SJSA1 (cell line): ENCODE measurements at places on chromosomes 5 and 9. TPM values are rescaled to one million over a fixed set of nuclear protein-coding genes. Genes with fewer than 3 reads are reported as not detected.

ST8SIA4 gene
- total RNA-seq: not detected in 2 replicates

BOD1 gene
- total RNA-seq: 112 and 128 TPM in 2 replicates

DNA sequence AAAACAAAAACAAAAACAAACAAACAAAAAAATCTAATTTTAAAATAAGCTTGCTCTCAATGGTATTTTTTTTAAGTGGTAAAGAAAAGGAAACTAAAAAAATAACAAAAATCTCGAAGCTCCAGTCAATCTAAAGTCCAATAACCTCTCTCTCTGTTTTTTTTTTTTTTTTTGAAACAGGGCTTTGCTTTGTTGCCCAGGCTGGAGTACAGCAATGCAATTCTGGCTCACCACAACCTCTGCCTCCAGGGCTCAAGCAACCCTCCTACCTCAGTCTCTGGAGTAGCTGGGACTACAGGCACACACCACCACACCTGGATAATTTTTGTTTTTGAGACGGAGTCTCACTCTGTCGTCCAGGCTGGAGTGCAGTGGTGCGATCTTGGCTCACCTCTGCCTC is 25.9 kb upstream of the GLDC start:
- no peak for DNase-seq

BAAT gene
- not detected in 2 replicates for total RNA-seq

- DNase-seq: no peak
Measured at GRCh38 chr5:50415912-50416311, 25.2 kb downstream of the EMB start.

DNA sequence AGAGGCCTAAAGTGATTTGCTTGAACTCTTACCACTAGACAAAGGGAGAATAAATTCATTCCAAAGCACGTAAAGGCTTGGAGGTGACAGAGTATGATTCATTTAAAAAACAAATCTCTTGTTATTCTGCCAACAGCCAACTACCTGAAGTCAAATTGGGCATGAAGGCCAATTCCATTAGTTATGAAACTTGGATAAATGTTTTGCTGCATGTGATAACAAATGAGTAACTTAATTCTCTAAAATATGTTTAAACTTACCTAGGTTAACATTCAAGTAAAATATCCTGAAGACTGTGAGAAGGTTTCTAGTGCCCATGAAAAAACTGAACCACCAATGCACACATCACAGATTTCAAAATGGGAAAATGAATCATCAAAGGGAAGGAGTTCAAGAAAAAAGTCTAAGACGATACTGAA is 120.1 kb upstream of the TSLP start:
- DNase-seq: no peak

PROB1 gene
- 0.25 and 0.58 TPM in 2 replicates for total RNA-seq

- peak; percentile 78 for DNase-seq
Measured at GRCh38 chr5:125412561-125413495, 666.4 kb upstream of the ZNF608 start.

DNA sequence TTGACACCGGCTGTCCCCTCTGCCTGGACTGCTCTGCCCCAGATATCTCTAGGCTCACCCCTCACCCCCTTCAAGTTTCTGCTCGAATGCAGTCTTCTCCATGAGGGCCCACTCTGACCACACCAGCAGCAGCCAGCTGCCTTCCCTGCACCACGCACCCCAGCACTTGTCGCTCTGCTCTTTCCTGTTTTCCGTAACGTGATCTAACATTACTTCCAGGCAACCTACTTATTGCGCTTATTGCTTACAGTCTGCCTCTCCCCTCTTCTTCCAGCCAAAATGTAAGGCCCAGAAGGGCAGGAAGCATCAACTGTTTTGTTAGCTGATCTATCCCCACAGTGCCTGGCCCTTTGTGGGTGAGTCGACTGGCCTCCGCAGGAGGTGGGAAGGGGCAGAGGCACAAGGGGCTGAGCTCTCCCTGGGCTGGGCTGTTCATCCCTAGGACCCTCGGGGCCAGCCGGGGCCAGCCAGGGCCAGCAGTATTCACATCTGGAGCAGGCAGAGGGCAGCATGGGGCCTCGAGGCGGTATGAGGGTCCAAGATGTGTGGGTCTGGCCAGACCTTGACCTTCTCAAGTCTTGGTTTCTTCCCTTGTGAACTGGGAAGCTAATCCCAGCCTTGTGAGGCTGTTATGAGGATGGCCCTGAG is 11.6 kb upstream of the DBN1 start:
- no peak for DNase-seq

SERINC5 gene
- 3.0 and 7.0 TPM in 2 replicates for total RNA-seq

FBN2 gene
- total RNA-seq: 16.1 and 18.5 TPM in 2 replicates

DNA sequence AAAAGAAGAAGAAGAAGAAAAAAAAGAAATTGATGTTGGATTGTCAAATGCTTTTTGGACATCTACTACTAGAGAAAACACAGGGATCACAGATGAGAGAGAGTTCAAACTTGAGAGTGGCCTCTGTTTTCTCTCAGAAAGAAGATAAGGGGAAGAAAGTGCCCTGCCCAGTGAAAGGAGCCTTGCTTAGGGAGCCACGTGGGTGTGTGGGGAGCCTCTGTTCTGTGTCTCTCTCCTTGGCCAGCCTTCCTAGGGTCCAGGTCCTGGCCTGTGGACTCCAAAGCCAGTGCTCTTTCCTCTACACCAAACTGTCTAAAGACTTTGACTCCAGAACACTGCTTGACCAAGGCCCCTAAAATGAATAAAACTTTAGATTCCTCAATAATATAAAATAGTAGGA is 22.0 kb upstream of the COL15A1 start:
- no peak for DNase-seq

DNA sequence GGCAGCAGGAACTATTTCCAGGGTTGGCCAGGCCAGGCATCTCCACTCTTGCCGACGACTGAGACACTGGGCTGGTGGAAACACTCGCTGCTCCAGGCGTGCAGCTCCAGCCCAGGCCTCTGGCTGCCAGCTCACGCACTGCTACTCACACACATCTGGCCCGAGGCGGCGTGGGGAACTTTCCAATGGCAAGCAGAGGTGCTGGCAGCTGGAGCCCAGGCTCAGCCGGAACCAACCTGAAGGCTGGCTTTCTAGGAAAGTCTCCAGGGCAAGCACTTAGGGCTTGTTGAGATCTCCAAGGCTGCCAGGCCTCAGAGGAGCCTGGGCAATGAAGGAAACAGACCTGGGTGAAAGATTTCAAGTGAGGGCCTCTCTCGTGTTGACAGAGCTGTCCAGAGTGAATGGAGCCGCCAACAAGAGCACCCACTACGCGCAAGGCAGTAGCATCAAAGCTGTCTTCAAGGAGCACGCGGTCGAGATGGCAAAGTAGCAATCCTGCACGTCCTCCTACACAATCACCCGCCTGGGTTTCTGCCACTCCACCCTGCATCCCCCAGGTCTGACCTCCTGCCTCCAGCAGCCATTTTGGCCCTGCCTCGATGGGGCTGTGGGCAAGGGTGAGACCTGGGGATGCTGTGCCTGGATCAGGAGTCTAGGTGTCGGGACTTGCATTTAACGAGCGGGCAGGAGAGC is 14.4 kb downstream of the SH3PXD2B start:
- DNase-seq: no peak

GRCh38 chr9:134605966-134606357 is 35.6 kb upstream of the COL5A1 start:
- no peak for DNase-seq

LECT2 gene
- total RNA-seq: not detected in 2 replicates

- no peak for DNase-seq
Measured at GRCh38 chr9:76729980-76730737, 34.1 kb upstream of the PCA3 start.

PCDHGB1 gene
- total RNA-seq: 0.79 TPM in 1 of 2 replicates, not detected in the other

DNA sequence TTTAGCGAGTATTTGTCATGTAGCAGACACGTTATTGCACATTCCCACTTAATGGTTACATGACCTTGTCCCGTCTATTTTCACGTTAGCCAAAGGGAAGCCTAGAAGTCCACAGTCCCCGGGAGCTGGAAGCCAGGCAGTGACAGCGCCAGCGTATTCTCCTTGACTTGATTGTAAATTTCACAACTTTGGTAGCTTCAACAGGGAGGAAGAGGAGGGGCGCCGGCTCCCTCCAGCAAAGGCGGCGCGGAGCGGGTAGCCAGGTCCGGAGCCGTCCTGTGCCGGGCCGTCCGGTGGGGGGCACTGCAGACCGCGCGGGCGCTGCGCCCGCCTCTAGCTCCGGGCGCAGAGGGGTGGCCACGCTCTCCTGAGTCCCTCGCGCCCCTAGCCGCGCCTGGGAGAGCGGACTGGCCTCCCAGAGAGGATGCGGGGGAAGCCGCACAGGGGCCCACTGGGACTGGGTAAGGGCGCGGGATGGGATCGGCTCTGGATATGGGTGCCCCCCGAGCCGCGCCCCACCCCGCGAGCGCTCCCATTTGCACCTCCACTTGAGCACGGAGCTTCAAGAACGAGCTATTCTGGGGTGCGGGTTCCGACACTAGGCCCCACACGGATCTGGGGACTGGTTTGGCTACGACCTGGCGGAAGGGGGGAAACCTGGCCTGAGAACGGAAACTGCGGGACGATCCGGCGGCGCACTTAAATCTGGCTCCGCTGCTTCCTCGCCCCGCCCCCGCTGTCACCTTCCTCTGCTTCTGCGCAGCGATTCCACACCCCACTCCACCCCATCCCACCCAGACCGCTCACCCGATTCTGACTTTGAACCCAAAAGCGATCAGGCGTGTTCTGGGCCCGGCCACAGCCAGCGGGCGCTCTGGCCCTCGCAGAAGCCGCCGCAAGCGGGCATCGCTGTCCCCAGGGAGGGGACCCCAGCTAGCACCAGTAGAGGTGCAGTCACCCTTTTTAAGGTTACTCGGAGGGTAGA is 23.8 kb downstream of the KLF4 start:
- no peak for DNase-seq

- peak; percentile 51 for DNase-seq
Measured at GRCh38 chr9:33782395-33783152, 12.8 kb upstream of the PRSS3 start.

- DNase-seq: peak; percentile 49
Measured at GRCh38 chr5:147216552-147217154, 18.2 kb upstream of the STK32A start.

IFNK gene
- total RNA-seq: not detected in 2 replicates

DNA sequence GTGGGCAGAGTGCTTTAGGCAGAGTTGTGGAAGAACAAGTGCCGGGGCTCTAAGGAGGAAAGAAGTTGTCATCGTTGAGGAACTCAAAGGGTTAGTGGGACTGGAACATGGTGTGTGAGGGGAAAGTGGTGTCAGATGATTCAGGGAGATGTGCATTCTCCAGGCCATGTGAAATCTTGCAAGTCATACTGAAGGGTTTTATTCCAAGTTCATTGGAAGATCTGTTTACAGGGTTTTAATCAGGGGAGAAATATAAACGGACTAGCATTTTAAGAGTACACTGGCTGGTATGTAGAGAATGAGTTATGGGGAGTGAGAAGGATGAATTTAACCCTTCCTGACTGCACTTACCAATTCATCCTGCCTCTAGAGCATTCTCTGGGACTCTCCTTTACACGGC is 49.3 kb downstream of the NR2F1 start:
- DNase-seq: no peak

DNA sequence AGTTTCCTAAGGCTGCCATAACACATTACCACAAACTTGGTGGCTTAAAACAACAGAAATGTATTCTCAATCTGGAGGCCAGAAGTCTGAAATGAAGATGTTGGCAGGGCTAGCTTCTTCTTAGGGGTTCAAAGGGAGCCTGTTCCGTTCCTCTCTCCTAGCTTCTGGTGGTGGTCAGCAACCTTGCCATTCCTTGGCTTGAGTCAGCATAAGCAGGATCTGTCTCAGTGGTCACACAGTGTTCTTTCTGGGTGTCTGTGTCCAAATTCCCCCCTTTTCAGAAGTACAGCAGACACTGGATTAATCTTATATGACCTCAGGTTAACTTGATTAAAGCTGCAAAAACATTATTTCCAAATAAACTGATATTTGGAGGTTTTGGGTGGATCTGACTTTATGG is 2.1 kb upstream of the OSMR start:
- DNase-seq: no peak

DNA sequence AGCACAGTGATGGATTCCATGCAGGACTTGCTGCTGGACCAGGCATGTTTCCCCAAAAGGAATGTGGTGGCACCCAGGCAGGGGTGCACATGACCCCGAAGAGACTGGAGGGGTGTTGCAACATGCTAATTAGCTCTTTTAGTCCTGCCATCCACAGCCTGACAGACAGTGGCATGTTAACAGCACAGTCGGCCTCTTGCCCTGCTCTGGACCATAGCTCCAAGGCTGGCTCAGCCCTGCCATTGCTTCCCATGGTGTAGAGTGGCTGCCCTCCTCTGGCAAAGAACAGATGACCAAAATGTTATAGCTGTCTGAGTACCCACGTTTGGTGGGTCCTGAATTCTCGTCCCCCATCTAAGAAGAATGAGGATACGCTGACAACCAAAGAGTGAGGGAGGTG is 736.4 kb upstream of the PTPRD start:
- DNase-seq: no peak

MFAP3 gene
- 42.9 and 87.4 TPM in 2 replicates for total RNA-seq

- no peak for DNase-seq
Measured at GRCh38 chr5:113950186-113950585, 411.7 kb upstream of the KCNN2 start.

GRCh38 chr9:136303066-136303824 is 649 bp downstream of the CCDC187 start:
- no peak for DNase-seq

PCDHGA9 gene
- total RNA-seq: 0.55 TPM in 1 of 2 replicates, not detected in the other

- no peak for DNase-seq
Measured at GRCh38 chr9:5639816-5640215, 10.9 kb downstream of the RIC1 start.

GRCh38 chr5:176629853-176630680 is at the start of the genes EIF4E1B and SNCB:
EIF4E1B (plus strand) TSS chr5:176630675; CDS start chr5:176642788, 12,113 bp downstream.
SNCB (minus strand) TSS chr5:176630534; CDS start chr5:176629654, 880 bp downstream.
- no peak for DNase-seq

- DNase-seq: no peak
Measured at GRCh38 chr5:11734369-11734768, 169.9 kb downstream of the CTNND2 start.

GIN1 gene
- total RNA-seq: 6.6 and 12.4 TPM in 2 replicates

DNA sequence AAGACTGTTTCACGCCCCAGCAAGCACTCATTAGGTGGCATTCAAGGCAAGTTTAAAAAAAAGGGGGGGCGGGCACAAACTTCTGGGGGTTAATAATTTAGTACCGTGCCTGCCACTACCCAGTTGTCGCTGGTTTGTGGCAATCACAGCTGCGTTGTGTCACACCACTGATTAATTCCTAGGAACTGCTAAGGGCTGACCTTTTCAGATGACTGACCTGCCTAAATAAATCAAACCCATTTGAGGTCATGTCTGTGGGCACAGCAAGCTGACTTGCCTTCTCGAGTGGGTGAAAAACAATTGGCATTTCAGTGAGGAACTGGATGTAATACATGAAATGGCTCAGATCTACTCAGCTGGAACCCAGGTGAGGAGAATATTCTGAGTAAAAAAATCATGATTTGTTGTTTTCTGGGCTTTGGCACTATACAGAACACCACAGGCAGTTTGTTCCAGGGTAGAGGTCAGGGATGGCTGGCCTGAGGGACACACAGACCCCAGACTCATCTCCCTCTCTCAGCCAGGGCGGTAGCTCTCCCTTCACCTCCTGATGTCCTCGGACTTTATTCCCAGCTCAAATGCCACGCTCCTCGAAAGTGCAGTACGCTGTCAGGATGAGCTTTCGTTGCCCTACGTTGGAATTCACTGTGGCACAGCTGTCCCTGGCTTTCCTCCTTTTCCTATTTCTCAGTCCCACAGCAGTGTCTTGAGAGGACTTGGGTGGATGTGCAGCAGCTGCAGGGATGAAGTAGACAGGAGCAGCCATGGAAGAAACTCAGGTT is 15.5 kb upstream of the MGAT1 start:
- DNase-seq: peak; percentile 40

- no peak for DNase-seq
Measured at GRCh38 chr9:75149841-75150241, 61.5 kb downstream of the OSTF1 start.

- DNase-seq: no peak
Measured at GRCh38 chr5:153537207-153537606, 46.7 kb downstream of the GRIA1 start.

PCDHB14 gene
- 18.6 and 28.4 TPM in 2 replicates for total RNA-seq

PNPLA7 gene
- total RNA-seq: 0.05 TPM in 1 of 2 replicates, not detected in the other

EMB gene
- total RNA-seq: not detected in 2 replicates
